ENCODE measurements at places on chromosomes 4 and X.

DNA sequence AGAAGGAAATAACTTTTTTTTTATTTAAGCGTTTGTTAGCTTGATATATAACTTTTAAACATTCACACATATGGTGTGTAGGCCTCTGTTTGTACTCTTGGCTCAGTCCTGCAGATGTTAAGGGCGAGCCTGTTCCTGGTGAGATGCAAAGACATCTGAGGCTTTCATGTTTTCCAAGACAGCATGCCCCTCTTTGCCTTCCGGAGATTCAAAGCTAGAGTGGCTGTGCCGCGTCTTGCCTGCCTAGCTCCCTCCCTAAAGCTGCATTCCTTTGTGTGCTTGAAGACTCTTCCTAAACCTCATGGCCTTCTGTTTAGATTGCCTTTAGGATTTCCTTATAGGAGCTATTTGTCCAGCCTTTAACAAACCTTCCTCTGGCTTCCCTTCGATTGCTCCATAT, 67.1 kb downstream of the MID1IP1 start:
- no peak for DNase-seq

DNA sequence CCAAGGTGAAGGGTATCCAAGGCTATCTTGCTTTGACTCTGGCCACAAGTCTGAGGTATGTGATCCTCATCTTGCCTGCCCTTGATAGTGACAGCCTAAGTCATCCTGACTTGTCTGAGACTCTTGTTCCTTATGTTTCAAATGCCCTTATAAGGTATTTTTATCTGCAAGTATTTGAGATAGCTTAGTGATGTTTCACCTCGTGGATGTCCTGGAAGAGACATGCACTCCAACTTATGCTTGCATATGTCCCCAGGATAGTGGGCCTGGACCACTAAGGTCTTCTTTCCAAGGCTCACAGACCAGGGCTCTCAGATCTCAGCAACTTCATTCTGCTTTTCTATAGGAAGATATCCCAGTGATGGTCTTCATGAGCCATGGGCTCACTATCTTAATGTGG, 120.5 kb upstream of the WDR1 start:
- no peak for DNase-seq

- DNase-seq, result no peak
Measured at GRCh38 chr4:142348613-142349021, 497.5 kb downstream of the INPP4B start.

- no peak for DNase-seq
Measured at GRCh38 chr4:155966171-155966570, 12.5 kb upstream of the CTSO start.

- DNase-seq, result no peak
Measured at GRCh38 chr4:170522427-170522970, 432.7 kb upstream of the AADAT start.

Data from activated T-helper 2 cell treated with anti-CD3 and anti-CD28 coated beads, Interferon-gamma antibody, Interleukin-2, Interleukin-4, amounts not matched to agents 10 μg/mL and 5 μg/mL and 100 μg/mL, durations not matched to agents 14 hours and 24 hours and 36 hours (primary cell).